ENCODE measurements at places on chromosomes 13 and 19. TPM values are rescaled to one million over a fixed set of nuclear protein-coding genes. Genes with fewer than 3 reads are reported as not detected.

DNA sequence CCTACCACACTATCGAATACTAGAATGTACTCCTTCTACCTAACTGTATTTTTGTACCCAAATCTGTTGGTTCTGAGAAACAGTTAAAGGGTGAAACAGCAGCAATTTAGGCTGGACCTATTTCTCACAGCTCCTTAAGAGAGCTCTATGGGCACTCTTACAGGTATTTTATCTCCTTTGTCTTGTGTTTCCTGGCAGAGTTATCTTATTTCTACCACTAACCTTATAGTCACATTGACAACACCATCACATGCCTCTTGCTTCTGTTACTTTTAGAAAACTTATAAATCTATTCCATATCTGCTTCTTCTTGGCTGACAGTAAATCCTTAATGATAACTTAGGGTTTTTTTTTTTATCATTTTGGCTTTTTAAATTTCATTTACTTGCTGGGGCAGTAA is 130.7 kb downstream of the MYO16 start:
- no peak for DNase-seq
- H3K4me1 ChIP-seq, result no peaks in the 10 kb centered on the region
- H3K27ac ChIP-seq, result no peak overlapping the region
- H3K36me3 ChIP-seq, result no peaks in the 10 kb centered on the region
- H3K27me3 ChIP-seq, result no peaks in the 10 kb centered on the region

GRCh38 chr13:28754698-28755545 is 36.2 kb upstream of the SLC46A3 start:
- H3K27me3 ChIP-seq, result no peaks in the 10 kb centered on the region
- H3K4me1 ChIP-seq, result peaks cover 27% of the 10 kb centered on the region
- DNase-seq, result peak; percentile 19
- no peak overlapping the region for H3K4me3 ChIP-seq

The ZNF667 gene
- total RNA-seq, result not detected

DNA sequence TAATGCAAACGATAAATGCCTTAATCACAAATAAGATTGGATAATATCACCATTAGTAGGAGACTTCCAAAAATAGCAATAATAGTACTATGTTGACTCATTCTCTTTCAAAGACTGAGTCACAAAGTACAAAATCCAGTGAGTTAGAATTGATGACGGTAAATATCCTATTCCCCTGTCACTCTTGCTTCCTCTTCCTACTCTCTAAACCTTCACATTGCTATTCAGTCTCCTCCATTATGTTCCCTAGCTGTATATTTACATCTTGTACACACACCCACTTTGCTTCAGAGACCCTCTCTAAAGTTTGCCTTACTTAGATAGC is 26.3 kb upstream of the INTS6 start:
- H3K27ac ChIP-seq, result no peak overlapping the region
- peaks cover 15% of the 10 kb centered on the region for H3K4me1 ChIP-seq
- no peak overlapping the region for H3K4me3 ChIP-seq
- no peak for DNase-seq
- no peaks in the 10 kb centered on the region for H3K36me3 ChIP-seq
- no peaks in the 10 kb centered on the region for H3K27me3 ChIP-seq

DNA sequence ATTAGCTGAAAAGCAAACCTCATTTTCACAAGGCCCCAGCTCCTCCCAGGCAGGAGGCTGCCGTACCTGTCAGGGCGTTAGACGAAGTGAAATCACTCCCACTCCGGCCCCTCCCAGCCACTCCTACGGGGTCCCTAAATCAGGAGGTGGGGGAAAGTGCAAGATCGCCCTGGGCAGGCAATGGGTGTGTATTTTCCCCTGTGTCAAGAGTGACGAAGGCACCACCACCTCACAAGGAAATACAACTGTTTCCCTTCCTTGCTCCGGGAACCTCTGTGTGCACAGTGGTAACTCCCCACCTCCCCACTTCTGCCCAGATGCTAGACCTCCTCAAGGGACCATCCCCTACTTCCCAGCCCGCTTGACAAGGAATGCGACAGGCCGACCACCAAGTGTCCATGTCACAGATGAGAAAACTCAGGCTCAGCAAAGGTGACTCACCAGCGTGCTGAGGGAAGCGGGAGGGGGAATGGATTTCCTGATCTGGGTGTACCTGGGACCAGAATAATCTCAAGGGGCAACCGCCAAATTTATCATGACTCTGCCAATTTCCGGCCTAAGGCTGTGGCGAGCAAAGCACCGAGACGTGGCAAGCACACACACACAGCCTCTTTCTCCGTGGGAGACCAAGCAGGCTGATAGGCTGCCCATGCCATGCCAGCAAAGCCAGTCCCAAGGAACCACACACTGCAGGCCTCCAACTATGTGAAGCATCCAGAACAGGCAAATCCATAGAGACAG is 7.3 kb downstream of the PPP6R1 start:
- H3K27me3 ChIP-seq, result no peaks in the 10 kb centered on the region
- H3K27ac ChIP-seq, result no peak overlapping the region
- DNase-seq, result no peak
- H3K4me3 ChIP-seq, result no peak overlapping the region
- H3K4me1 ChIP-seq, result peaks cover 12% of the 10 kb centered on the region

The CCDC169 gene
- total RNA-seq, result not detected

- H3K4me1 ChIP-seq, result peaks cover 61% of the 10 kb centered on the region
- peak; percentile 53 for DNase-seq
- no peak overlapping the region for H3K27ac ChIP-seq
- H3K36me3 ChIP-seq, result peaks cover 13% of the 10 kb centered on the region
- no peaks in the 10 kb centered on the region for H3K27me3 ChIP-seq
These were observed 27.4 kb upstream of the ZNF83 start for GRCh38 chr19:52665529-52665928.

The ZNF492 gene
- total RNA-seq, result not detected

GRCh38 chr19:40305403-40305802 is 20.3 kb upstream of the AKT2 start:
- DNase-seq, result peak; percentile 77
- no peaks in the 10 kb centered on the region for H3K36me3 ChIP-seq
- no peaks in the 10 kb centered on the region for H3K27me3 ChIP-seq
- no peak overlapping the region for H3K4me3 ChIP-seq
- H3K4me1 ChIP-seq, result no peaks in the 10 kb centered on the region

The SMIM17 gene
- total RNA-seq, result not detected

The SLAIN1 gene
- 0.34 TPM for total RNA-seq

The VSTM1 gene
- total RNA-seq, result not detected

DNA sequence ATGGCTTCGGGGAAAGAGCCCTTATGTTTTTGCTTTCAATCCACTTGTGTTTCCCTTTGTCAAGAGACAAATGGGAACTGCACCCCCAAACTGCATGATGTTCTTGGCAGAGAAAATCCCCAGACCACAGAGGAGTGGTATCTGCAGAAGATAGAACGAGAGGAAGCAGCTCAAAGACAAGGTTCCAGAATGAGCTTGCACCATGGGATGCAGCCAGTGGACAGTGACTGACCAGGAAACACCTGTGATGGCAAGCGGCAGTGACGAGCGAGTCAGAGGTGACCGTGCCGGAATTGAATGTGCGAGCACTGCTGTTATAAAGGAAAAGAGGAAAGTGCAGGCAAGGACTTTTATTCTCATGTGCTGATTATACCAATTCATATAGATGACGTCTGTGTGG is 46.3 kb downstream of the IRS2 start:
- H3K27ac ChIP-seq, result no peak overlapping the region
- H3K4me3 ChIP-seq, result no peak overlapping the region
- DNase-seq, result no peak
- H3K27me3 ChIP-seq, result no peaks in the 10 kb centered on the region
- peaks cover 6% of the 10 kb centered on the region for H3K4me1 ChIP-seq

The ZNF468 gene
- total RNA-seq, result 12.3 TPM

The SLC17A7 gene
- total RNA-seq, result 1.8 TPM

The ZNF14 gene
- total RNA-seq, result 4.8 TPM

GRCh38 chr13:31930490-31930889 is 101.1 kb upstream of the FRY start:
- peaks cover 7% of the 10 kb centered on the region for H3K4me1 ChIP-seq
- H3K4me3 ChIP-seq, result no peak overlapping the region
- no peaks in the 10 kb centered on the region for H3K27me3 ChIP-seq

The RUBCNL gene
- total RNA-seq, result 0.42 TPM

DNA sequence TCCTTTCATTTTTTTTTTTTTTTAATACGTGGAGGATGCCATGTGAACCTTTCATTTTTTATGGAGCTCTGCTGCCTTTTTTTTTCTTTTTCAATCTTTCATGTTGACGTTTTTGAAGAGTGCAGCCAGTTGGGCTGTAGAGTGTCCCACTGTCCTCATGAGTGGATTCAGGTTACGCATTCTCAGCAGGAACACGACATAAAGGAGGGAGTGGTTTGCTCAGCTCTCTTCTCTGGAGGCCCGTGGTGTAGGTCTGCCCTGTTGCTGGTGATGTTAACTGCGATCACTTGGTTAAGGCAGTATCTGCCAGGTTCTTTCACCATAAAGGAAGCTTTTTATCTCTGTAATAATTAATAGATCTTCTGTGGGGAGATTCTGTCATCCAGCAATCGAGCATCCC is 26.7 kb upstream of the CACNG8 start:
- H3K4me3 ChIP-seq, result no peak overlapping the region
- no peak for DNase-seq
- H3K27me3 ChIP-seq, result no peaks in the 10 kb centered on the region
- H3K4me1 ChIP-seq, result no peaks in the 10 kb centered on the region
- no peak overlapping the region for H3K27ac ChIP-seq

DNA sequence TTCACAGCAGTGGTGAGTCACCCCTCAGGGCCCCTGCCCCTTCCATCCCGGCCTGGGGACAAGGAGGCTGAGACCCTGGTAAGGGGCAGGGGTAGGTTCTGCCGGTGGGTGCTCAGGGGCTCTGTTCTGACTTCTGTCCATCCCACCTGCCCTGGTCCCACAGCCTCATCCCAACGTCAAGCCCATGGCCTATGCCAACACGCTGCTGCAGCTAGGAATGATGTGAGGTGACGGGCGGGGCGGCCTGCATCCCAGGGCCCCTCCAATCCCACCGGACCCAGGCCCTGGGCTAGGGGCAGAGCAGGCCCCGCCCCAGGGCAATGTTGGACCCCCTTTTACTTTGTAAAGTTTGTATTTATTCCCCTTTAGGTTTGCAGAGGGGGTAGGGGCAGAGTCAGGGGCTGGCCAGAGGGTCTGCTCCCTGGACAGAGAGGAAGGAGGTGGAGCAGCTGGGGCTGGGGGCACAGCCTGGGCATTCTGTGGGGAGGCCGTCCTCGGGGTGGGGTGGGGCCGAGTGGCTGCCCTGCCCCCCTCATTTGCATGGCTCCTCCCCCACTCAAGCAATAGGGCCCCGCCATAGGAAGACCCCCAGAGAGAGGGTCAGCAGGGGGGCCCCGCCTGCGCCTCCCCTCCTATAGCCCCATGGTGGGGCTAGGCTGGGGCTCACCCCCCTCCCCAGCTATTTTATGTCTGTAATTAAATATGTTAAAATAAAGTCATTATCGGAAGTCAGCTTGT is 23.1 kb downstream of the CCDC8 start:
- H3K4me1 ChIP-seq, result peaks cover 10% of the 10 kb centered on the region
- H3K27me3 ChIP-seq, result no peaks in the 10 kb centered on the region
- no peak overlapping the region for H3K27ac ChIP-seq
- no peak for DNase-seq
- H3K4me3 ChIP-seq, result no peak overlapping the region

DNA sequence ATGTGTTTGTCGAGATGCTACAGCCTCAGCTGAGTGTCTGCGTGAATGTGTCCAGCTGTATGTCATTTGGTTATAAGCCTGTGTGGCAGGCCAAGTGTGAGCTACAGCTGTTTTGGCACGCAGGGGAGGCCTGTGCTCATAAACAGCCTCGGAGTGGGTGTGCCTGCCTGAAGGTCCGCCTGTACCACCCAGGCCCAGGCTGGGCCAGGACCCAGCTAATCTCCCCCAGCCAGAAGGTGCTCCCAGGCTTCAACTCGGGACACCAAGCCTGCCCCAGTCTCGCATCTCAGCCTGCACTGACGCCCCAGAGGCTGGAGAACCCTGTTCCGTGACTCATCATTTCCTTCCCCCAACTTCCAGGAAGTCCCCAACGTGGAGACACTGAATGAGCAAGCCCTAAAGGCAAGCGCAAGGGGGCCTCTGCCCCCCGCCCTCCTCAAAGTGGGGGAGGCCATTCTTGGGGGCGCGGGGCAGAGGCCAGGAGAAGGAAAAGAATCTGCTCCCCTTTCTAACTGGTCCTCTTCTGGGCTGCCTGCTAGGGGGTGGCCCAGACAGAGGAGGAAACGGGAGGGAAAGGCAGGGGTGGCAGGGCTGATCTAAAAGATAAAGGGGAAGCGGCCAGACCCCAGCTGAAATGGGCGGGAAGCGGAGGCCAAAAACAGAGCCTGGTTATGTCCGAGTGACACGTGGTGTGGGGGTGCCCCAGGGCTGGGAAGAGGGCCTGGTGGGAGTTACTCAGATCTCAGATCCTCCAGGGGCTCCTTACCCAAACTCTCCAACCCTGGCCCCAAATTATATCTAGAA is 2.0 kb downstream of the SLC1A5 start:
- H3K4me3 ChIP-seq, result peak overlapping the region; percentile 96
- H3K27me3 ChIP-seq, result no peaks in the 10 kb centered on the region
- peaks cover 30% of the 10 kb centered on the region for H3K4me1 ChIP-seq
- H3K27ac ChIP-seq, result peak overlapping the region; percentile 91
- peaks cover 38% of the 10 kb centered on the region for H3K36me3 ChIP-seq

The GPR183 gene
- 0.30 TPM for total RNA-seq

DNA sequence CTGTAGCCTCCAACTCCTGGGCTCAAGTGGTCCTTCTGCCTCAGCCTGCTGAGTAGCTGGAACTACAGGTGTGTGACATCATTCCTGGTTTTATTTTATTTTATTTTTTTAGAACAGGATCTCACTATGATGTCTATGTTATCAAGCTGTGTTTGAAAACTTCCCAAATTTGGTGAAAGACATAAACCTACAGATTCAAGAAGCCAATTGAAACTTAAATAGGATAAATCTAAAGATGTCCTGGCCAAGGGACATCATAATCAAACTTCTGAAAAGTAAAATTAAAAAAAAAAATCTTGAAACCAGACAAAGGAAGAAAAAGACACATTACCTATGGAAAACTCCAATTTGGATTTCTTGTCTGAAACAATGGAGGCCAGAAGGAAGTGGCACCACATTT is 23.1 kb upstream of the PDX1 start:
- no peak for DNase-seq
- H3K27ac ChIP-seq, result no peak overlapping the region
- H3K36me3 ChIP-seq, result no peaks in the 10 kb centered on the region

- H3K27ac ChIP-seq, result no peak overlapping the region
- no peaks in the 10 kb centered on the region for H3K27me3 ChIP-seq
- H3K4me1 ChIP-seq, result no peaks in the 10 kb centered on the region
- H3K36me3 ChIP-seq, result no peaks in the 10 kb centered on the region
These were observed 792.0 kb downstream of the UQCRFS1 start for GRCh38 chr19:28420811-28421550.

DNA sequence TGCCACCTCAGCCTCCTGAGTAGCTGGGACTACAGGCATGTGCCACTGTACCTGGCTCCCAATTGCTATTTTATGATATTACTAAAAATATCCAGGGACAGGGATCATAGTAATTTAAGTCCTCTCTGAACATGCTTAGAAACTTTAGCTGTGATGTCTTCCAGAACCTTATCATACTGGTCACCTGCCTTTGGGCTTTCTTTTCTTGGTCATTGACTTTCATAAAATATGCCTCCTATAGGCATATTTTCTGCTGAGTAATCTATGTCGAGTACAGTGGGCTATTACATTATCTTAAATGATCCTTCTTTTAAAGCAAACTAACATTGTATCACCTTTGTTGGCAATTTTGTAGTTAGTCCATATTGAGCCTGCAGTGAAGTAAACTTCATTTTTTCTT is 6.2 kb downstream of the UCHL3 start:
- H3K27ac ChIP-seq, result no peak overlapping the region
- no peak for DNase-seq
- no peak overlapping the region for H3K4me3 ChIP-seq
